Stimulated activated CD4-positive, alpha-beta T cell treated with anti-CD3 and anti-CD28 coated beads, TNF-alpha, amount 100 ng/mL, for 1 hour (primary cell): ENCODE measurements at places on chromosomes 11 and 22.

DNA sequence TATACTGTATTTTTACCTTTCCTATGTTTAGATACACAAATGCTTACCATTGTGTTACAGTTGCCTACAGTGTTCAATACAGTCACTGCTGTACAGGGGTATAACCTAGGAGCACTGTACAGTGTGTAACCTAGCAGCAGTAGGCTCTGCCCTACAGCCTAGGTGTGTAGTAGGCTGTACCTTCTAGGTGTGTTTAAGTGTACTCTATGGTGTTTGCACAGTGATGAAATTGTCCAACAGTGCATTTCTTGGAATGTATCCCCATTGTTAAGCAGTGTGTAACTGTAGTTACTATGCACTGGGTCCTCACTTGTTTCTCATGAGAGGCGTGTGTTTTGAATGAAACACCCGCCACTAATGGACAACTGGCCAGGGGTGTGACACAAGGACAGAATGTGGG is 269.0 kb downstream of the OPCML start:
- DNase-seq, result no peak

DNA sequence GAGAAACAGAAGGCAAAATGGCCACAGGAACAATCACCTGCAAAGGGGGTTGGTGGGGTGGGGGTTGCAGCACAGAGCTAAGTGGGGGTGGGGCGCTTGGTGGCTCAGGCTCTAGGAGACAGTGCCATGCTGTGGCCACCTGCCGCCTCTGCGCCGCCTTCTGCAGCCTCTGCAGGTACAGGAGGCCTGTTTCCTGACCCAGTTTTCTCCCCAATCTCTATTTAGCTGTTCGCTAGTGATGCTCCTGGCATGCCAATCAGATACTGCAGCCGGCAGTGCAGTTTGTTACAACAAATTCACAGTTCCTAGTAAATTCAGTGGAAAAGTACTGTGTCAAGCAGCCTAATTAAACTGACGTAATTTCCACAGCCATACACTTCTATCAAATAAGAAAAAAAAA is 106.4 kb downstream of the SERGEF start:
- no peak for DNase-seq

DNA sequence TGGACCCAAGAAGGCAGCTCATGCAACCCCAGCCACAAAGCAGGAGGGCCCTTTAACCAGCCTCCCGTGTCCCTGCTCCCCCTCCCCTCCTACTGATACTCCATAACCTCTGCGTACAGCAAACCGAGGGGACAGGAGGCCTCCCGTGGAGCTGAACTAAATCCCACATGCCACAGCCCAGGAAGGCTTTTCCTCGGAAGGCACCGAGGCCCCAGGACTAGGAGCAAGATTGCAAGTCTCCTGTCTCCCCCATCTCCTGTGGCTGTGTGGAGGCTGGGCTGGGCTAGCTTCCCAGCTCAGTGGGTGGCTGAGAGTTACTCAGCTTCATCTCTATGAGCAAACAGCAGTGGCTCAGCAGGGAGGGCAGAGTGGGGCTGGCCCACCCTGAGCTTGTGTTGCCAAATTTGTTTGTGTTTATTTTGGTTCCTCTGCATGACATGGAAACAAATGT is 62.7 kb upstream of the NECTIN1 start:
- no peak for DNase-seq

DNA sequence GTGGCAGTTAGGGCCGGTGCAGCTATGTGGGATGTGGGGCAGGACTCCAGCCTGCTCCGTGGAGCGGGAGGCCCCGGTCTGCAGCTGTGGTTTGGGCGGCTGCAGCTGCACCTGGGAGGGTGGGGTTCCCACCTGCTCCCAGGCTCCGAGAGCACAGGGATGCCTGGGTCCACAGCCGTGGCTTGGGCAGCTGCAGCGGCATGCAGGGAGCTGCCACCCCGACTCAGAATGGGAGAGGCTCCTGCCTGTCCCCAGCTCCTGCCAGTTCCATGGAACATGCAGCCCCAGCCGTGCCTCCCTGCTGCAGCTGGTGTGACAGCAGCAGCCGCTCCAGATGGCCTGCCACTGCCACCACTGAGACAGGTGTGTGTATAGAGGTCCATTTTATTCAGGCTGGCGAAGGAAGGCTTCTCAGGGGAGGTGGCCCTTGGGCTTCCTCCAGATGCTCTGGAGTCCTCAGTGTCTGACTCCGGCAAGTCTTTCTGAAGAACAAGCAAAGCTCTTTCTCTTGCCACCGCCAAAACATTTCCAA is 21.8 kb upstream of the UPK3A start:
- DNase-seq, result no peak

GRCh38 chr11:3189886-3190583 is 24.9 kb upstream of the OSBPL5 start:
- no peak for DNase-seq

DNA sequence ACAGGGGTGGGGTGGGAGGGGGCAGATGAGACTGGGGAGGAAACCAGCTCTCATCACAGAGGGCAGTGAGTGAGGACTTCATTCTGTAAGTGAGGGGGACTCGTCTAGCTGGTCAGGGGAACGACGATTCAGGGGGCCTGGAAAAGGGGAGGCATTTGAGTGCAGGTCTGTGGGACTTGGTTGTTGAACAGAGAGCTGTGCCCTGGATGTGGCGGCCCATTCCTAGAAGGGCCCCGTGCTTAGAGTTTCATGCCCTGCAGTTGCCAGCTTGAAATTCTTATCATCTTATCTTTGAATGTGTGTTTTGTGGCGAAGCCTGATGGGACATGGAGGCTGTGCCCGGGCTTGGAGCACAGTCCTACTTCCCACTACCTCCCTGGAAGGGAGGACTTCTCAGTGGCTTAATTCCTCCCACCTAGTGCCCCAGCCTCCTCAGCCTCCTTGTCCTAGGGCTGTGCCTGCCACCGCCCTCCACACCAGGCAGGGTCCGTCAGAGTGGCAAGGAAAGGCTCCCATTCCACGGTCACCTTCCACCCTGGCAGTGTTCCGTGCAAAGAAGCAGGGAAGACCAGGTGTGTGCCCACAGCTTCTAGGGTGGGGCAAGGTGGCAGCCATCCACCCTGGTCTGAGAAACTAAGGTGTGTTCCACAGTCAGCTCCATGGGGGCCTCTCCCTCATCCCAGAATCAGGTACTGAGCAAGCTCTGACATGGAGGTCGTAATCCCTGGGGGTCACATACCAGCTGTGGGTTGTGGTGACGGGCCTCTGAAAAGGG is 59.7 kb upstream of the LMO1 start:
- no peak for DNase-seq

- no peak for DNase-seq
These were observed 91.6 kb upstream of the B3GAT1 start for GRCh38 chr11:134503596-134503995.

GRCh38 chr11:11845551-11845950 is 3.8 kb downstream of the USP47 start:
- DNase-seq, result no peak

DNA sequence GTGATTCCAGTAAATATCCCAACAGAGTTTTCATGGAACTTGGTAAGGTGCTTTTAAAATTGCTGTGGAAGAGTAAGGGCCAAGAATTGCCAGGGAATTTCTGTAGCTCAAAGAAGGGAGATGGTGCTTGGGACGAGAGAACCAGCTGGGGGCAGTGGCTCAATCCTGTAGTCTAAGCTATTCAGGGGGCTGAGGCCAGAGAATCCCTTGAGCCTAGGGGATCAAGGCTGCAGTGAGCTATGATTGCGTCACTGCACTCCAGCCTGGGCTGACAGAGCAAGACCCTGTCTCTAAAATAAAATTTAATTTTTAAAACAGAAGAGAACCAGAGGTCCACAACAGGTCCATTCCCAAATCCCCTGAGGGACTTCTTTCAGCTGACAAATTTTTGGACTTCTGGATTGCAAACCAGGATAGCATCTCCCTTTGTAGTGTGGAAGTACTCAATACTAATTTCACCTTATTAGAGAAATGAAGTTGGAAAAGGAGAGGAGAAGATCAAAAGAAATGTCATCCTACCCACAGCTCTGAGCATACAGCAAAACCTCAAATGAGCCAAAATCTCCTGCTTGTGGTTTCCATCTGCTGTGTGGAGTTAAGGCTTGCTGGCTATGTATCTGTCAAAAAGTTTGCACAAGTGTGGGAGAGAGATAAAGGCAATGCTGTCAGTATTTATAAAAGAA is 59.2 kb upstream of the CLPB start:
- DNase-seq, result no peak

DNA sequence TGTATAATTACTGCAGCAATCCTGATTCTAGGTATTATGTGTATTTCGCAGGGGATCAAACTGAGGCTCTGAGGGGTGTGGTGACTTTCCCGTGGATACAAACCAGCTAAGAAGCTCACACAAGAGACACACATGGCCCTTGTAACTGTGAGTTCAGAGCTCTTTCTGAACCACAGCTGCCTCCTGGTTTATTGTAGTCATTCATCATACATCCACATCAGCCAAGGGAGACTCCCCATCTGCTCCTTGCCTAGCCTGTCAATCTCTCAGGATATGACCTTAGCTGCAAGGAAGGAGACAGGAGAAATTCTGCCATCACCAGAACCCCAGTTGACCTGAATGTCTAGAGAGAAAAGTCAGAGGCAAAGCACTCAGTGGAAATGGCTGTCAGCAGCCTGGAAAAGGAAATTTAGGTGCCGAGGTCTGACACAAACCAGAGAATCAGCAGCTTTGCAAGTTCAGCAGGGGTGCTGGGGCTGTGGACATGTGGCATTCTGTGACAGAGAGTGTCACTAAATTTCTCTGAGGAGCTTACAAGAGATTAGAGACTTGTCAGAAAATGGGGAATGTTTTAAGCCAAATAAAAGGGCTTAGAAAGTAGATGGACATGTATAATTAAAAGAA is 209.5 kb downstream of the AASDHPPT start:
- no peak for DNase-seq

DNA sequence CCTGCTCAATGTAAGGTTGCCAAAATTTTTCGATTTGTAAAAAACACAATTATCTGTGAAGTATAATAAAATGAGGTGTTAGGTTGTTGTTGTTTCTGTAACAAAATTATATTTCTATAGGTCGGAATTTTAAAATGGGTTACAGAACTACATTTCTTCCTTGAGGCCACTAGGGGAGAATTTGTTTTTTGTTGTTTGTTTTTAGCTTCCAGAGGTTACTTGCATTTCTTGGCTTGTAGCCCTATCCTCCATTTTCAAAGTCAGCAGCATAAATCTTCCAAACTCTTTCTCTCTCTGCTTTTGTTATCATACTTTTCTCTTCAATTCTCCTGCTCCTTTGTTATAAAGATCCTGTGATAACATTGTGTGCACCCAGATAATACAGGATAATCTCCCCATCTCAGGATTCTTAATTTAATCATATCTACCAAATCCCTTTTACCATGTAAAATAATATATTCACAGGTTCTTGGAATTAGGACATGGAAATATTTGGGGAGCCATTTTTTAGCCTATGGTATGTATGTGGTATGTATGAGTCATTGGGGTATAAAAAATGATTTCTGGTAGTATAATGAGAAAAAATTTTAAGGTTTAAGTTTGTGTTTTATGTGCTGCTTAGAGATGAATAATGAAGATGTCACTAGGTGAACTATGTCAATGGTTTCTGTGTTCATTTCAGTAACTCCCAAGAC is 9.4 kb upstream of the PATL1 start:
- DNase-seq, result no peak

GRCh38 chr11:61004180-61004611 is 32.7 kb downstream of the CD6 start:
- DNase-seq, result no peak

- no peak for DNase-seq
These were observed 29.3 kb downstream of the CELF1 start for GRCh38 chr11:47523490-47524225.

DNA sequence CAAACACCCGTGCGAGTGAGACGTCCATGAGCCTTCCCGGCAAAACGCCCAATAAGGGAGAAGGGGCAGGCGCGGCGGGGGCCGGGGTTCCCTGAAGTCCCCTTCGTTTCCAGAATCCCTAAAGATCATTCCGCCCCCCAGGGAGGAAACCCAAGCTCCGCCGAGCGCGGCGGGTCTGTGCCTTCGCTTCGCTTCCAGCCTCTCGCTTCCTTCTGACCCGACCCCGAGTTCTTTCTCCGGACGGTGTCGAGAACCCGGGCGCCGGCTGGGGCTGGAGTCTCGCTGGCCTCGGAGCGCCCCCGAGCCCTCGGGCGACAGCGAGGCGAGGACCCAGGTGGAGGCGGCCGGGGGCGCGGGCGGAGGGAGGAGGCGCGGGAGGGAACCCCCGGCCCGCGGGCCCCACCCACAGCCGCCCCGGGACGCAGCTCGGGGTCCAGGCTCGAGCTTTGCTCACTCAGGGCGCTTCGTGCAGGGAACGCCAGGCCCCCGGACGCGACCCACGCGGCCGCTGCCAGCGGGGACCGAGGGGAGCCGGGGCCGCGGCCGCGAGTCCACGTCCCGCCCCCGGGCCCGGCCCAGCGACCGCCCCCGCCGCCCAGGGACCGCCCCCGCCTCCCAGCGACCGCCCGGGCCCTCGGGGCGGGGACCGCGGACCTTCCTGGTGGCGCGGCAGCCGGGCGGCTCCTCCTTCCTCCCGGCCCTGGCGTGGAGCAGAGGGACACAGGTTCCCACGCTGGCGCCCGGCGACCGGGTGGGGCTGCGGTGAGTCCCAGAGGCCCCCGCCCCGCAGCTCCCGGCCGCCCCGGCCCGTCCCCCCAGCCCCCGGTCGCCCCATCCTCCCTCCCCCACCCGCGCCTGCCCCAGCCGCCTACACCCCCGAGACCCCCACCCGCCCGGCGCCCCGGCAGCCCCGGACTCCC is at the start of gene PGGHG:
Gene PGGHG (plus strand): TSS at position 649 of the 920 bp plus-strand sequence. CDS start 691 bp downstream, outside the sequence.
- DNase-seq, result no peak

DNA sequence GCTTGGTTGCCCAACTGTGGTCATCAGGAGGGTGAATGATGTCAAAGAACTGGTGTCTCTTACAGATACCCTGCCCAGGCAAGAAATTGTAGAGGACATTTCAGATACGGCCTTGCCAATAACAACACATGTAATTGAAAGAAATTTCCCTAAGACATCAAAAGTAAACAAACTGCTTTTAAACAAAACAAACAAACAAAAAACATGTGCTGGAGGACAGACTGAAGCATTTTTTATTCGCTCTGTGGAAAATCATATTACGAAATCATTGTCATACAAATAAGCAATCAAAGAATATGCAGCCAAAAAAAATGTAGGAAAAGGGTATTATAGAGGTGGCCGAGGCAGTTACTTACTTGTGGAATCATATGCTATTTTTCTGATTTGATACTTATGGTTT is 52.1 kb upstream of the MYEOV start:
- no peak for DNase-seq

DNA sequence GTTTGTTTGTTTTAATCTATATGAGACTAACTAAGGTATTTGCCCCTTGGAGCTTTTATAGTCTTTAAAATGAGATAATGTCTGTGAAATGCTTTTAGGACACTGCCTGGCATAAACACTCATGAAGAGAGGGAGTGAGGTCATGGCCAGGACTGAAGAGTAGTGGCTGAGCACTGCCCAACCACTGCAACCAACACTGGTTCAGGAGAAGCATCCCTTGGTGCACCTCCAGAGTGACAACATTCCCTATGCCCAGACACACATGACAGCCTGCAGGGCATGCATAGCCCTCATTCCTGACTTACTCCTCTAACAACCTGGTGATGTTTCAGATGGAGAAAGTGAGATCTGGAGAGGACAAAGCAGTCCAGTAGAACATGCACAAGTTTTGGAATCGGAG is 36.1 kb downstream of the ME3 start:
- no peak for DNase-seq

DNA sequence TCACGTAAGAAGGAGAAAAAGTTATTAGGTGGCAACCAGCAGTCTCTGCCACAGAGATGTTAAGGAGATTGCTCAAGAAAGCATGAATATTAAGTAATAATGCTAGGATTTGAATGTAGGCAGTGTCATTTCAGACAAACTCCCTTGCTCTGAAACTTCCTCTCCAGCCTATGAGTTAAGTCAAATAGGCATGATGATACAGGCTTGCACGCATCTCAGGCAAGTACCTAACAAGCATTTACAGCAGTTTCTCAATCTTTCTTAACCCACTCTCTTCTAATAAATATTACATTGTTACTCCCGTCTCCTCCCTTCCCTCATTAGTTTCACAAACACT is 72.7 kb downstream of the RAB38 start:
- no peak for DNase-seq
